ENCODE measurements at places on chromosomes 2 and 18.

GRCh38 chr2:239318151-239318611, 82.6 kb downstream of the HDAC4 start:
- no peak for DNase-seq
- H3K4me3 ChIP-seq = no peak overlapping the region
- H3K36me3 ChIP-seq = no peaks in the 10 kb centered on the region
- H3K27me3 ChIP-seq = no peaks in the 10 kb centered on the region

- H3K27ac ChIP-seq = no peak overlapping the region
- H3K4me3 ChIP-seq = no peak overlapping the region
- no peaks in the 10 kb centered on the region for H3K36me3 ChIP-seq
- peaks cover 43% of the 10 kb centered on the region for H3K27me3 ChIP-seq
- H3K4me1 ChIP-seq = no peaks in the 10 kb centered on the region
Measured at GRCh38 chr2:1874950-1875349, 130.6 kb upstream of the PXDN start.

GRCh38 chr2:173282795-173283545, 71.7 kb upstream of the CDCA7 start:
- H3K27ac ChIP-seq = peak overlapping the region; percentile 46
- H3K4me3 ChIP-seq = no peak overlapping the region
- no peaks in the 10 kb centered on the region for H3K27me3 ChIP-seq
- no peaks in the 10 kb centered on the region for H3K36me3 ChIP-seq

- H3K4me3 ChIP-seq = no peak overlapping the region
- no peak for DNase-seq
- no peaks in the 10 kb centered on the region for H3K36me3 ChIP-seq
- no peaks in the 10 kb centered on the region for H3K4me1 ChIP-seq
Measured at GRCh38 chr2:147829106-147829505, 15.7 kb upstream of the ACVR2A start.

- H3K36me3 ChIP-seq = no peaks in the 10 kb centered on the region
- H3K27me3 ChIP-seq = no peaks in the 10 kb centered on the region
- no peak for DNase-seq
Measured at GRCh38 chr2:108565778-108566375, 31.6 kb downstream of the LIMS1 start.

DNA sequence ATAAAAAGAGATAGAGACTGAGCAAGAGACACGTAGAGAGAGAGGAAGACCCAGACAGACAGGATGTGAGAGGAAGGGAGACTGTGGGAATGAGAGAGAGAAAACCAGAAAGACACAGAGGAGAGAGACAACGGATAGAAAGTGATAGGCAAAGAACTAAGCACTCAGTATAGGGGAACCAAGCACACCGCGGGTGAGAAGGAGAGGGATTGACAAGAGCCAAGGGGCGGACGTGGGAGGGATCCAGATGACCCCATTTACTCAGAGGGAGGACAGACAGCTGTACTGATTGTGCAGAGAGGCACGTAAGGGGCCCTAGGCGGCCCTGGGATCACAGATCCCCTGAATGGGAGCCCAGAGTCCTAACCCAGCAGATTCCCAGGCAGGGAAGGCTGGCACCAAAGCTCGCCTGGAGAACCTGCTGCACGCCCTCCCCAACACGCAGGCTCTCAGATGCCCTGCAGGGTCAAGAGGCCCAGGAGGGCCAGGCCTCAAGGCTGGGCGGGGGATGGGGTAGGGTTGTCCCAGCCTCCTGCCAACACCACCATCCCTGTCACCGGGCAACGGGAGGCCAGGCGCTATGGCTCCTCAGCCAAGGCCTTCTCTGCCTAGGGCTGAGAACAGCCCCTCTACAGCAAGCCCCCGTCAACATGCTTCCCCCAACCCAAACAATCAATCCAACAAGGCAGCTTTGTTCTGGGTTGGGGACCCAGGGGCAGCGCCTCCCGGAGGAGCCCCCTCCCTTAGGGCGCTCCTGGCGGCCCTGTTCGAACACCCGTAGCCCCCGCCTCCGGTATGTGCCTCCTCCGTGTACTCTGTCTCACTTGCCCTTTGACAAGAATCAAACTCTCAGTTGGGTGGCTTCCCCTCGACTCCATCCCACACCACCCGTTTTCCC, 579 bp downstream of the LOXL3 start:
- peak overlapping the region; percentile 88 for H3K27ac ChIP-seq
- H3K4me3 ChIP-seq = peak overlapping the region; percentile 67
- peaks cover 26% of the 10 kb centered on the region for H3K4me1 ChIP-seq
- peaks cover 53% of the 10 kb centered on the region for H3K27me3 ChIP-seq

GRCh38 chr2:96804986-96805385, 11.1 kb upstream of the CNNM3 start:
- no peak overlapping the region for H3K27ac ChIP-seq
- H3K4me3 ChIP-seq = no peak overlapping the region
- H3K4me1 ChIP-seq = no peaks in the 10 kb centered on the region

DNA sequence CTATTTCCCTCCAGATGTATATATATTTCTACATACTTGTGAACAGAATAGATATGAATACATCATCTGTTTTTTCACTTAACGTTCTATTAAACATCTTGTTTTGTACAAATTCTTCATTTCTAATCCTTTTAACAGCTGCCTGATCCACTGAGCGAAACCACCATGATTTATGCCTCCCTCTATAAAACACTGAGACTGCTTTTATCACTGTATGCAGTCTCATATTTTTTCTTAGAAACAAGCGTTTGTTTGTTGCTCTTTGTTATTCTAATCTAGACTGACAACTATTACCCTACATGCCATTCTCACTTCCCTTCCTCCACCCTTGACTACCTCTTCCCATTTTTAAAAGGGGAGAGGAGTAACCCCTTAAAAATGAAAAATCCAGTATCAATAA, 88.2 kb downstream of the DTNB start:
- no peak overlapping the region for H3K27ac ChIP-seq
- H3K36me3 ChIP-seq = no peaks in the 10 kb centered on the region
- H3K27me3 ChIP-seq = no peaks in the 10 kb centered on the region
- no peak for DNase-seq

GRCh38 chr2:144598906-144599305, 79.0 kb upstream of the ZEB2 start:
- H3K4me3 ChIP-seq = no peak overlapping the region
- peaks cover 12% of the 10 kb centered on the region for H3K4me1 ChIP-seq
- H3K27me3 ChIP-seq = no peaks in the 10 kb centered on the region

DNA sequence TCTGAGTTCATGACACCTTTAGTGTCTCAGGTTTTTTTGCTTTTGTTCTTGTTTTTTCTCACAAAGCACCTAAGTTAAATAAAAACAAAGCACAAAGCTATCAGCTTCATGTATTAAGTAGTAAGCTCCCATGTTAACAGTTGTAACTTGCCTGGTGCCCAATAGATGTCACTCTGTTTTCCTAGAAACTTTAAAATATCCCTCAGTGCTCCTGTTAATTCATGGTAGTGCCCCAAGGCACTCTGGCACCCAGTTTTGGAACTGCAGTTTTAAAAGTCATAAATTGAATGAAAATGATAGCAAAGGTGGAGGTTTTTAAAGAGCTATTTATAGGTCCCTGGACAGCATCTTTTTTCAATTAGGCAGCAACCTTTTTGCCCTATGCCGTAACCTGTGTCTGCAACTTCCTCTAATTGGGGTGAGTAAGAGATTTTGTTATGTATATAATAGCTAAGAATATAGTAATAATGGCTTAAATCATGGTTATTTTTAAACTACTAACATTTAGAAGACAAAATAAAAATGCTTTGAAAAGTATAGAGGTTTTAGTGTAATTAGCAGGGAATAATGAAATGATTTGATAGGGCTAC, 555.0 kb upstream of the TMEFF2 start:
- no peak overlapping the region for H3K27ac ChIP-seq
- no peaks in the 10 kb centered on the region for H3K4me1 ChIP-seq
- no peaks in the 10 kb centered on the region for H3K27me3 ChIP-seq
- no peaks in the 10 kb centered on the region for H3K36me3 ChIP-seq

DNA sequence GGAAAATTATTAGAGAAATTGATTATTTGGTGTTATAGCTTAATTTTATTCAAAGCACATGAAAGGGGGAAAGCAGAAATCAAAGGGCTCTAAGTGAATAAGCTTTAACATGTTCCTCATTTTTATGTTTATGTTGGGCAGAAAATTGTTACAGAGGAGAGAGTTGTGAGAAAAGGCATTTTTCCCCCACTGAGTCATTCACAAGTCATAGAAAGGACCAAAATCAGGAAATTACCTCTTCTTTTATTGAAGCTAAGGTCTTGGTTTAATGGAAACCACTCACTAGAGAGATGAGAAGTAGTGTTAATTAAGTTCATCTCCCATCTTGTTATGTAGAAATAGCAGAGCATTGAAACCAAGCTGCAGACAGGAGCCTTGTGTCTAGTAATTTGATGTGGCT, 175.3 kb upstream of the THUMPD2 start:
- DNase-seq = no peak
- no peak overlapping the region for H3K27ac ChIP-seq
- H3K36me3 ChIP-seq = no peaks in the 10 kb centered on the region
- no peaks in the 10 kb centered on the region for H3K27me3 ChIP-seq

GRCh38 chr18:67260841-67261240, 255.7 kb downstream of the DSEL start:
- no peaks in the 10 kb centered on the region for H3K36me3 ChIP-seq
- H3K27me3 ChIP-seq = no peaks in the 10 kb centered on the region

DNA sequence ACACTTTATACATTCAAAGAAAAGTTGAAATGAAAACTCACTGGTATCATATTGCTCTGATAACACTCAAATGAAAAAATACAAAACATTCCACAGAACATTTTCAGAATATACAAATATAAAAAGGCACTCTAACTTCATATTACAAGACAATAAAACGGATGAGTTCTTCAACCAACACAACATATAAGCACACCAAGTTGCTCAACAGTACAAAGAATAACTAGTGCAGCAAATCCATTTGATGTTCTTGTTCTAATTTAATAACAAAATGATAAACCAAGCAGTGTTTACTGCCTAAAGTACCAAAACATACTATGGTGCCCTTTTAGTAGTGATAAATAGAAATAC, 60.8 kb upstream of the PGAP1 start:
- DNase-seq = no peak
- no peaks in the 10 kb centered on the region for H3K36me3 ChIP-seq
- H3K4me3 ChIP-seq = no peak overlapping the region
- H3K27ac ChIP-seq = no peak overlapping the region
- H3K4me1 ChIP-seq = no peaks in the 10 kb centered on the region
- H3K27me3 ChIP-seq = no peaks in the 10 kb centered on the region

- H3K4me1 ChIP-seq = no peaks in the 10 kb centered on the region
- H3K27ac ChIP-seq = no peak overlapping the region
- no peaks in the 10 kb centered on the region for H3K27me3 ChIP-seq
- no peak for DNase-seq
- no peaks in the 10 kb centered on the region for H3K36me3 ChIP-seq
Measured at GRCh38 chr18:69840001-69840400, 107.7 kb downstream of the CD226 start.

DNA sequence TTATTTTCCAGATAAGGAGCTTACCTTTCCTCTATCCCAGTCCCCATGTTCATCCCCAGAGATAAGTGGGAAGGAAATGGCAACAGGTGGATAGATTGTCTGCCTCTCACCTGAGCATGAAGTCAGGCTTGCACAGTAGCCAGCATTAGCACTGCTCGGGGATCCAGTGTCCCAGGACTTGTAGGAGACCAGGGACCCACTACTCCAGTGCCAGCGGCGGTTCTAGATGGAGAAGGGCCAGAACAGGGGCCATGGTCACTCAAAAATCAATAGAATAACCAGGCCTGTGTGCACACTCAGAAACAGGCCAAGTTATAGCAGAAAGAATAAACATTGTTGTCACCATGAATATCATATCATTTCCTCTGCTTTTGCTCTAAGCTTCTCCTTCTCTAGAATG, 2.4 kb downstream of the REG1B start:
- H3K4me1 ChIP-seq = no peaks in the 10 kb centered on the region
- H3K27ac ChIP-seq = no peak overlapping the region
- H3K36me3 ChIP-seq = no peaks in the 10 kb centered on the region
- DNase-seq = no peak
- H3K27me3 ChIP-seq = no peaks in the 10 kb centered on the region
- no peak overlapping the region for H3K4me3 ChIP-seq

DNA sequence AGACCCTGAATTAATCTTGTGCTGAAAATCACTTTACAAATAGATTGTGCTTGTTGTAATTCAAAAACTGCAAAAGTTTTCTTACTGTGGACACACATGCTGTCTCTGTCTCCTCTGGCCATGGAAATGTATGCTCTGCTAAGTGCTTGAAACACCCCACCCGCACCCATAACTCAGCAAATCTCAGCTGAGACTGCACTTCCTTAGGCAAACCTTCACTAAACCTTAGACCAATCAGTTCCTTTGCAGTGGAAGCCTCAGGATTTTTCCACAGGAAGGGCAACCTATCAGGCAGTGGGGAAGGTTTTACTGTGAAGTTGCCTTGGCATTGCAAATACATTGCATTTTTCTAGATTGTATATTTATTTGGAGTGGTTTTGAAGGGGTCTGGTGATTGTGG, 62.2 kb upstream of the PLA2R1 start:
- no peak overlapping the region for H3K4me3 ChIP-seq
- H3K27ac ChIP-seq = no peak overlapping the region
- H3K36me3 ChIP-seq = no peaks in the 10 kb centered on the region
- H3K27me3 ChIP-seq = no peaks in the 10 kb centered on the region
- no peak for DNase-seq

GRCh38 chr18:35634323-35634722, 52.8 kb downstream of the GALNT1 start:
- H3K36me3 ChIP-seq = no peaks in the 10 kb centered on the region
- H3K4me3 ChIP-seq = no peak overlapping the region
- no peaks in the 10 kb centered on the region for H3K4me1 ChIP-seq
- H3K27me3 ChIP-seq = no peaks in the 10 kb centered on the region
- no peak for DNase-seq

GRCh38 chr2:237391140-237391539, 22.8 kb downstream of the COL6A3 start:
- H3K4me3 ChIP-seq = no peak overlapping the region
- H3K27me3 ChIP-seq = no peaks in the 10 kb centered on the region
- no peaks in the 10 kb centered on the region for H3K36me3 ChIP-seq
- no peak for DNase-seq
- H3K4me1 ChIP-seq = no peaks in the 10 kb centered on the region

DNA sequence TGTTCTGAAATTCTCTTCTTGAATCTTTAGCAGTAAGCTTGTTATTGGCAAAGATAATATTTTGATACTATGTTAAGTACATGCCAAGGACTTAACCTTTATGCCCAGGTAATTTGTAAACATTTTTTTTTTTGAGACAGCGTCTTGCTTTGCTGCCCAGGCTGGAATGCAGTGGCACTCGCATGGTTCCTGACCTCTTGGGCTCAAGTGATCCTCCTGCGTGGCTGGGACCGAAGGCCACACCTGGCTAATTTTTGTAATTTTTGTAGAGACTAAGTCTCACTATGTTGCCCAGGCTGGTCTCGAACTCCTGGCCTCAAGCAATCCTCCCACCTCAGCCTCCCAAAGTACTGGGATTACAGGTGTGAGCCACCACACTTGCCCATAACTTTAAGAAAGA, 35.7 kb upstream of the ZCCHC2 start:
- H3K27ac ChIP-seq = no peak overlapping the region
- H3K4me3 ChIP-seq = no peak overlapping the region
- no peak for DNase-seq
- H3K27me3 ChIP-seq = peaks cover 79% of the 10 kb centered on the region
